D341Med (cell line): ENCODE measurements at places on chromosomes 13 and 19.

- peak; percentile 48 for DNase-seq
Observed at GRCh38 chr13:97223711-97224541, 1.8 kb downstream of the MBNL2 start.

DNA sequence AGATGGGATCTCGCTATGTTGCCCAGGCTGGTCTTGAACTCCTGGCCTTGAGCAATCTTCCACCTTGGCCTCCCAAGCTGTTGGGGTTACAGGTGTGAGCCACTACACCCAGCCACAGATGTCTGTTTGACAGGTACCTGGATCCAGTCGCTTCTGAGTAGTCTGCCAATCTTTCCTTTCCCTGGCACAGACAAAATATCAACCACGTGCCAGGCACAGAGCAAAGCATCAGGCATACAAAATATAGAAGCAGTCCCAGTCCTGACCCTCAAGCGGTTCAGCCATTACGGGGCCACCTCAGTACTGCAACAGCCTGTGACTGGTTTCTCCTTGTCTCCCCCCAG is 3.8 kb downstream of the ELAVL1 start:
- no peak for DNase-seq

GRCh38 chr19:51339313-51339686 is 2.6 kb downstream of the VSIG10L start:
- DNase-seq = no peak

GRCh38 chr13:99193152-99193551 is 7.5 kb upstream of the UBAC2 start:
- DNase-seq = no peak

- DNase-seq = no peak
Observed at GRCh38 chr19:3748965-3749364, 12.5 kb downstream of the APBA3 start.

DNA sequence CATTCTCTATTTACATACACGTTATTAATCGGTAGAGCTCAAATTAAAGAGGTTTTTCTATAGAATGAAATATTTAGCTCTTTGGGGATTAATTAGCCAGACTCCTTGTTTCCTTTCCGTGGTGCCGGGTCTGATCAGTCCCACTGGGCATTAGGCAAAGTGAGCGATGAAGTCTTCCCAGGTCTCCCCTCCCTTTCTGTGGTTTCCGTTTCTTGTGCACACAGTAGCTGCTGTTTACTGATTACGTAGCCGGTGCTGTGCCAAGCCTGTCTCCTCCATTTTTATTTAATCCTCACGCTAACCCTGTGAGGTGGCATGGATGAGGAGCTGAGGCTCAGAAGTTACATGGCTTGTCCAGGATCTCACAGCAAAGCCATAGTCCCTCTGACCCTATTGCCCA is 9.0 kb downstream of the SLC25A15 start:
- DNase-seq = no peak

- no peak for DNase-seq
Observed at GRCh38 chr13:20571676-20572075, 4.7 kb downstream of the IFT88 start.

DNA sequence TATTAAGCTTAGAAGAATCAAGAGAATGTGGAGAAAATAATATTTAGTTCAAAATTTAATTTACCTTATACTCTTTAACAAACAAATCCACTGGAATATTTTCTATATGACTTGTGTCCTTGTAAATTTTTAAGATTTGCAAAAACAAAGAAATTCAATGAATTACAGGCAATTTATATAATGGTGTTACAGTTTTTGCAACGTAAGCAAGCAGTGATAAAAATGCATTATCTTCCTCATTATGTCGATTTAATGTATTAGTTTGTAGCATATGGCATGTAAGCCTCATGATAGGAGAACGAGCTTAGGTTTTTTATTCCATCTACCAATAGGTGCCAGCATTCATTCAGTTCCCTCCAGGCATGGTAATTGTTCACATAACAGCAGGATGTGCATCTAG is 100.0 kb upstream of the PCDH9 start:
- DNase-seq = no peak

GRCh38 chr19:55691561-55692481 is 16.8 kb downstream of the EPN1 start:
- no peak for DNase-seq

DNA sequence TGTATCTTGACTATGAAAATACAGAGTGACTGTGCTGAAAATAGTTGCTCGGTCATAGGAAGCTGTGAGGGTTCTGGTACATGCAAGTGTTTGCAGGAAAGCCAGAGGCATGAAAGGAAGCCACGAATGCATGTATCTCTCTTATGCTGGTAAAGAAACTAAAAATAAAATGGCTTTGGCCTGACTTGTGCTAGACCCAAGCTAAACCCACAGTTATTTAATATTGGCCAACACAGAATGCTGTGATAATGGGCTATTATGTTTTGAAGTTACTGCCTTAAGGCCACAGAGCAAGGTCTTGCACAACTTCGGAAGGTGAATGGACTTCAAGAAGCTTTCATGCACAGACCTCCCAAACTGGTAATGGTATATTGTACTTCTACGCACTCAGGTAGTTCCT is 518.2 kb upstream of the HTR2A start:
- DNase-seq = no peak

- DNase-seq = no peak
Observed at GRCh38 chr19:10742476-10742875, 24.6 kb downstream of the DNM2 start.

DNA sequence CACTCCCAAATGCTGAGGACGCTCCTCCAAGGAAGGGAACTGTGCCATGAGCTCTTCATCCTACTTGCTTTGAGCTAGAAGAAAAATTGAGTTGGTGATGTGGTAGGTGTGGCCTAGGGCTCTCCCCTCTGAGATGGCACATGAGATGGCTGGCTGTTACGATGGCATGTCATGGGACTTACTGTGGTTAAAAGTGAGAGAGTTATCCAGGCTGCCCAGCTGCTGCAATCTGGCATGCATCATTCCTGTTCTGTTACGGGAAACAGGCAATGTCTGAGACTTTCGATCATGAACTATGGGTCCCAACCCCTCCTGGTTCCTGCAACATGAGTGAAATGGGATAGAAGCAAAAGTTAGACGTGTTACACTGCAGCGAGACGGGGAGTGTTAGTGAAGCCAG is 93.3 kb upstream of the SLC15A1 start:
- DNase-seq = no peak

GRCh38 chr19:18668744-18669523 is 14.5 kb upstream of the CRTC1 start:
- DNase-seq = no peak

GRCh38 chr13:100875392-100876043 is 200.9 kb upstream of the TMTC4 start:
- DNase-seq = no peak

DNA sequence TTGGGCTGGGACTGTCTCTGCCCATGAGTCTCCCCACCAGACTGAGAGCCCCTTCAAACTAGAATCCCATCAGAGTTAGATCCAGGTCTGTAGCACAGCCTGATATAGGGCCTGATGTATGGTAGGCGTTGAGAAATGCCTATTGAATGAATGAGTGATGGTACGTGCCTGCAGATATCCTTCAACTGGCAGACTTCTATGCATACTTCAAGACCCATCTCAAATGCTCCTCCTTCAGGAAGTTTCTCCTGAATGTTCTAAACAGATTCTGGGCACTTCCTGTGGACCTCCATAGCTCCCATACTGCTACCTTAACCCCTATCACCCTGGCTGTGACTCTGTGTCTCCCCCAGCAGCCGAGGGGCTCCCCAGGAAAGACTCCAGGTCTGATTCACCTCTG is 48.2 kb downstream of the KCNC3 start:
- DNase-seq = no peak

GRCh38 chr13:41286370-41286769 is 23.0 kb upstream of the MTRF1 start:
- no peak for DNase-seq
